ENCODE measurements at places on chromosomes 3 and 15.

- DNase-seq, result no peak
Measured at GRCh38 chr3:170331143-170331542, 26.4 kb upstream of the SKIL start.

GRCh38 chr15:66956672-66957430 lies 108.6 kb upstream of the SMAD3 start:
- no peak for DNase-seq

DNA sequence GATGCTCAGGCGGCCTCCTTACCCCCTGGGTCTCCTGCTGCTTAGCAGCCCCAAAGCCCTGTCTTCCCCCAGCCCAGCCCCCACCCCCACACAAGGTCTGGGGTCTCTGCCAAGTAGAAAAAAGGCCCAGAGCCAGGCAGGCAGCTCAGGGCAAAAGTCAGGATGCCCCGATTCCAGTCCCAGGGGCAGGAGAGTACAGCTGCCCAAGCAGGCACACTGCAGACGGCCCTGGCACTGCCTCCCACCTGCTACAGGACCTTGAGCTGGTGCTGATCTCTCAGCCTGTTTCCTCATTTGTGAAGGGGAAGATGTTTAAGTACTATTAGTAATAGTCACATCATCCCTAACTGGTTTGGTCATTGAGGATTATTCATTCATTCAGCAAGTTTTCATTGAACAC lies 12.6 kb downstream of the TMEM43 start:
- DNase-seq, result no peak

- DNase-seq, result no peak
Measured at GRCh38 chr3:12370758-12371157, 81.9 kb downstream of the PPARG start.

GRCh38 chr3:8759038-8759707 lies 10.2 kb downstream of the OXTR start:
- no peak for DNase-seq

DNA sequence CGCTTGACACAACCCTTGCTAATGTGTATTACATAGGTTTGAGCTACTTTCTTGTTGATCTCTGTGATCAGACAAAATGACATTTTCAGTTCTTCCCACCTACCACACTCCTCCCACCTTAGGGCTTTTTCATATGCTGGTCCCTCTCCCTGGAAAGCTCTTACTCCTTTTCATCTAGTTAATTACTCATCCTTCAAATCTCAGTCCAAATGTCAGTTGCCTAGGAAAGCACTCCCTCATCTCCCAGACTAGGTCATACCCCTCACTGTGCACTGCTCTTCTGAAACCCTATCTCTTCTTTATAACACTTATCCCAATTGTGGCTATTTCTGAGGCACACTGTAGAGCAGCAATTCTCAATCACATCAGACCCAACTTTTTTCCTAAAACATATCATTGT lies 7.3 kb downstream of the ZNF106 start:
- no peak for DNase-seq

- DNase-seq, result no peak
Measured at GRCh38 chr3:125085166-125085565, 29.4 kb upstream of the HEG1 start.

DNA sequence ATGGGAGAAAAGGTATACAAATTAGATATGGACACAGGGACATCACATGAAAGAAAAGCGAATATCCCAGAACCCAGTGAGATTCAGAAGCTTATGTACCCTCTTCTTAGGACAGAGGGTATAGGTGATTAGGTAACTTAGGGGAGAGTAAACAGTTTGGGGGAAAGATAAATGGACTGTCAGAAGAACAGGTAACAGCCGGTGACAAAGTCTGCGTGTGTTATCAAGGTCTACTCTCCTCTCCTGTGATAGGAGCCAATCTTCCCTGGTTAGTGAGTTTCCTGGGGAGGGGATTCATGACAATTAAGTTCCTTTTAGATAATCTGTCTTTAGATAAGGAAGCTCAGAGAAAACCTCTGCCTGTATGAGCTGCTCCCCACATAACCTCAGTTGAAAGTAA lies 30.6 kb upstream of the SNRPN start:
- no peak for DNase-seq

- DNase-seq, result no peak
Measured at GRCh38 chr3:2992534-2992933, 117.6 kb downstream of the IL5RA start.

GRCh38 chr3:66298591-66298990 lies 77.8 kb downstream of the SLC25A26 start:
- no peak for DNase-seq

DNA sequence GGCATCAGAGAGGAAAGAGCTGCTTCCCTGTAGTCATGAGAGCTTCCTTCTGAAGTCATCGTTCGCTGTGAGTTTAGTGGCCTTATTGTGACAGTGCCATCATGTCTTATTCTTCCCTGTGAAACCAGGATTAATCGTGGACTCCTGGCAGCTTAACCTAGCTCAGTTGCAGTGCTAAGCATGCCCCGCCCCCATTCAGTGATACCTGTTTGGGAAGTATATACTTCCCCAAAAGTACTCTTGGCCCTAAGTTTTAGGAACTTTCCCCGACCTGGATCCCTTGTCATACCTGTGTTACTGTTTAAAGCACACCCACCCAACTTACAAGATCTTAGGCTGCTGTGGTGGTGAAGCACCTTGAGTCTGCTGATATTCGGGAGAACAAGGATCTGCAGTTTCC lies 32.1 kb upstream of the TIMP4 start:
- no peak for DNase-seq

DNA sequence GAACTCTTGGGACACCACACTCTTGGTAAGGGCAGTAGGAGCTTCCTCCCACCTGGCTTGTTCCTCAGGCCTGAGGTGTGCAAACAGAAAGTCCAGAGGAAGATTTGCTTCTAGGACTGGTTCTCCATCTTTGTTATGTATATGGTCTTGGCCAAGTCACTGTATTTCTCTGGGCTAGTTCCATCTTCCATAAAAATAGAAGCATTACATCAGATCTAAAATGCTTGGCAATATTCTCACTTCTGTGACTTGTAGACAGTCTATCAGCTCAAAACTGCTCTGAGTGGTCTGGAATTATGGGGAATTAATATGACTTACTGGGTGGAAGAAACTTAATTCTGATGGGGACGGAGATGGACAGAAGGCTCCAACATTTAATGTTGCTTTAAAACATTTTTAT lies 55.2 kb downstream of the TMEM108 start:
- DNase-seq, result no peak

- no peak for DNase-seq
Measured at GRCh38 chr3:51703761-51704510, 2.9 kb upstream of the GRM2 start.

DNA sequence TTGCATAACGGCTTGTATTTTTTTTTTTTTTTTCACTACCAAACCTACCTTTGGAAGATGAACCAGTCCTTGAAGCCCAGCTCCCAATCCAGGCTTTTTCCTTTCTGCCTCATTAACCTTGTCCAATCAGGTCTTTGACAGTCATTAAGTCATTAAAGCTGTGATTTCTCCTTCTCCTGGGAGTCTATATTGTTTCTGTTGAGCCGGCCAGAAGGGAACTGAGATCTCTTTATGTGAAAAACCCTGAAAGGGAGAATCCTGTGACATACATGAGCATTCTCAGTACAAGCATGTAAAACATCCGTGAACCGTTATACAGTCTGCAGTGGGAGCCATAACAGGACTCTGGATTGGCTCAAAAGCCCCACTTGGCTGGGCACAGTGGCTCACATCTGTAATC lies 40.0 kb downstream of the ZNF589 start:
- no peak for DNase-seq

DNA sequence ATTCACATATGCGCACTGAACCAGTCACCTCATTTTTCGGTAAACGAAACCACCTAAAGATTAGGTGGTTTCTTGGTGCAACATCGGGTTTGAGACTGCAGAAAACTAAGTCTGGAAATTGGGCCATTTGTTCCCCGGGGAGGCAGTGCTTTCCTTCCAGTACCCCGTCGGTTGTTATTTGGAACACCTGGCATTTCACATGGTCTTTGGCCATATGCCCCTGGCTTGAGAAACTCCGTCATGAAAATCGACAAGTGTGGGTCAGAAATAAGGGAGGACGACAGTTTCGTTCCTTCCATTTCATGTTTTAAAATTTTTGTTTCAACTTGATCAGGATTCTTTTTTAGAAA lies 544 bp upstream of the GATM start:
- DNase-seq, result no peak

DNA sequence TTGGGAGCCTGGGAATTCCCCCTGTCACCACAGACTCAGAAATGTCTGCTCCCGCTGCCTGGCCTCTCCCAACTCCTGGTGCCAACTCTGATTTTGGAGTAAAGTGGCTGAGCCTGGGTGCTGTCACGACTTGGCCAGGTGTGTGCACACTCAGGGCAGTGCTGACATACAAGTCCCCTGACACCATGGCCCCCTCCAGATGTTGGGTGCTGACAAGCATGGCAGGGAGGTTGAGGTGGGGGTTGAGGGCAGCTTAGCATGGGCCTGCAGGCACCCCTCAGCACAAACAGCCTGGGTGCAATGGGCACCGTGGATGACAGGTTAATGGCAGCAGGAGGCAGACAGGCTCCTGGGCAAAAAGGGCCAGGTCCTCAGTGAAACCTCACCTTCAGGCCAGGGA lies 511.2 kb downstream of the SQOR start:
- no peak for DNase-seq

DNA sequence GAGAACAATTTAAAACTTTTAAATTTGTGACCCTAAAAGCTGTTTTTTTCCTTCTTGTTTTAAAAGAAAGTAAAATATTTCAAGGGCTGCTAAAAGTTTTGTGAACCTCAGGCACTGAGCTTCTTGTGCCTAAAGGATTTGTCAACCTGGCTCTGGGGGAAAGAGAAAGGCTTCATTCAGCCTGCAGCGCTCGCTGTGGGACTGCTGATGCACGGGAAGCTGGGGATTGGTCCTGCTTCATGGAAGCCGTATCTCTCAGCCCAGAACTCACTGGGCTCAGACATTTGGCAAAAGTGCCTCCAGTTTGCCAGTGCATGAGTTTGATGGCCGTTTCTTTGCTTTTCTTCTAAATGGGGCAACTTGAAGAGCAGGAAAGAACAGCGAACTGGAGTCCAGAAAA lies 30.8 kb downstream of the TPRG1 start:
- no peak for DNase-seq

- DNase-seq, result no peak
Measured at GRCh38 chr15:45347033-45347432, 31.3 kb downstream of the GATM start.

DNA sequence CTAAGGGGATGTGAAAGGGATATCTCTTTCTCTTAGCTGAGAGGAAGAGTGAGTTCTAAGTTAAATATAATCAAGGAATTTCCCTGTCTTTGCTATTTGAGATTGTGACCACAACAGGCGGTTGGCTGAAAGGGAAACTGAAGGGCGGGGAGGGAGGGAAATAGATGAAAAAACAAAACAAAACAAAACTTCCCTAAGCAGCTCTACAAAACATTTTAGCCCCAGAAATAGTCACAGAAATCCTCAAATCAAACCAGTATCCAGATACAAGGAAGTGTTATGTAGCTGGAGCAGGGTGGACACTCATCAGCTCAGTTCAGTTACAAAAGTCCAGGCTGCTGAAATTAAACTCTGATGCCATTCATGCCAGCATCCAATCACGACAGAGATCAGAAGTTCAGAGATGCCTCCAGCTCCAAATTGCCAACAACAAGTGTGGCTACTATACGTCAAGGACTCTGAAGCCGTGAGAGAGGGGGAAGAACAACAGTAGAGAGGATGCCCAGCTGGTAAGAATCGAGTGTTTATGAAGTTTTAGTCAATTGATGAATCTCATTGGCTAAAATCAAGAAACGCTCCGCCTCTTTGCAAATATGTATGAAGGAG lies 319 bp upstream of the TP63 start:
- no peak for DNase-seq

DNA sequence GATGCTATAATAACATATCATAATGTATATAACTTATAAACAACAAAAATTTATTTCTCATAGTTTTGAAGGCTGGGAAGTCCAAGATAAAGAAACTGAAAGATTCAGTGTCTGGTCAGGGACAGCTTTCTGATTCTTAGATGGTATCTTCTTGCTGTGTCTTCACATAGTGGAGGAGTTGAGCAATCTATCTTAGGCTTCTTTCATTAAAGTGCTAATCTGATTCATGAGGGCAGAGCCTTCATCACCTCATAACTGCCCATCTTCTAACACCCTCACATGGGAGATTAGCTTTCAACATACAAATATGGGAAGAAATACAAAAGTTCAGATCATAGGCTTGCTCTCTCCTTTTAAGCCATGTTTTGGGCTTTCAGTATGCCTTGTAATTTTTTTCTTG lies 774.8 kb upstream of the EPHA6 start:
- DNase-seq, result no peak

DNA sequence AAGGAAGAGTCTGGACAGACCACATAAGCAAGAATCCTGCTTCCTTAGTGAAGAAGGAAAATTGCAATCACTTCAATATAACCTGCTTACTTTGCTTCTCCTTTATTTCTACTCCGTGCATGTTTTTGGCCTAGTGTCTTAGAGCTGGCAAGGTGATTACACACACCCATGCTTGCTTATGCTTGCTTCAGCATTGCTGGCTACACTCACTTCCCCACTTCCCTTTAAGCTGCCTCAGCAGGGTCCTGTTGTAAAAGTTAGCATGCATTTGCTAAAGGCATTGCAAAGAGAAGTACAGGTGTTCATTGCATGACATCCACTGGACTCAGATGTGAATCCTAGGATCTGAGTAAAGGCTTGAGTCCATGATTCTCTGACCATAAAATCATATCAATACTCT lies 47.5 kb upstream of the STT3B start:
- DNase-seq, result no peak

DNA sequence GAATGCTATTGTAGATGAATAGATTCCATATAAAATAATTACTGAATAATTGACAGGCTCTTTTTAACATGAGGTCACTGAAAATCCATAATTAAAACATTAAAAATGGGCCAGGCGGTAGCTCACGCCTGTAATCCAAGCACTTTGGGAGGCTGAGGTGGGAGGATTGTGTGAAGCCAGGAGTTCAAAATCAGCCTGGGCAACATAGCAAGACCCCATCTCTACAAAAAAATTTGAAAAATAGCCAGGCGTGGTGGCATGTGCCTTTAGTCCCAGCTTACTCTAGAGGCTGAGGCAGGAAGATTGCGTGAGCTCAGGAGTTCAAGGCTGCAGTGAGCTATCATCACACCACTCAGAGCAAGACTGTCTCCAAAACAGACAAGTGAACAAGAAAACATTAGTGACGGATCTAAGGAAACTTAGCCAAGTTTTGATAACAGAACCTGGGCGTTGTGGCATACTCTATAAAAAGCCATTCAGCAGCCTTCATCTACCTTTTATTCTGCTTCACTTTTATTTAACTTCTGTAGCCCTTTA lies 110.5 kb downstream of the KLHL25 start:
- no peak for DNase-seq

All from NT2/D1 (cell line).